Ecto neural progenitor cell (in vitro differentiated cells): ENCODE measurements at places on chromosomes 3 and 15.

DNA sequence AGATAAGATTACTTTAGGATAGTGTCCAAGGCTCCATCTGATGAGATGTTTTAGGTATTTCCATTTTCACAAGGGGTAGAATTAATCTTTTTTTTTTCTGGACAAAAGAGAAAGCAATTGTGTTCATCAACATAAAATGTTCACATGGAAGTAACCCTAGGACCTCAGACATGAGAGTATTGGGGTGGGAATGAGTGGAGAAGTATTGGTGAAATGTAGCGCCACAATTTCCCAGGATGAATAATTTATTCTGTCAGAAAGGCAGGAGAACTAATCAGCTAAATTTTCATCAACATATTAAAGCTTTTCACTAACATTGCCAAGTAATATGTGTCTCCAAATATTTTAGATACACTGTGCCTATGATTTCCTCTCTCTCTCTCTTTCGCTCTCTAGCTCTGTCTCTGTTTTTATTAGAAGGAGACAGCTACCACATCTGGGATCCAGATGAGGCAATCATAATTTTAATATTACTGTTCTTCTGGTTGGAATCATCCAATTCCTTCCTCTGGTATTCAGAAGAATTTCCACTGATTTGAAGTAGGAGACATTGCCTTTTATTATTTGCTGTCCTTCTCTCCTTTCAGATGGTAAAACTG, 21.6 kb upstream of the ZNF280D start:
- no peak for DNase-seq

- no peak for DNase-seq
Measured at GRCh38 chr3:171753025-171753472, 57.2 kb downstream of the PLD1 start.

DNA sequence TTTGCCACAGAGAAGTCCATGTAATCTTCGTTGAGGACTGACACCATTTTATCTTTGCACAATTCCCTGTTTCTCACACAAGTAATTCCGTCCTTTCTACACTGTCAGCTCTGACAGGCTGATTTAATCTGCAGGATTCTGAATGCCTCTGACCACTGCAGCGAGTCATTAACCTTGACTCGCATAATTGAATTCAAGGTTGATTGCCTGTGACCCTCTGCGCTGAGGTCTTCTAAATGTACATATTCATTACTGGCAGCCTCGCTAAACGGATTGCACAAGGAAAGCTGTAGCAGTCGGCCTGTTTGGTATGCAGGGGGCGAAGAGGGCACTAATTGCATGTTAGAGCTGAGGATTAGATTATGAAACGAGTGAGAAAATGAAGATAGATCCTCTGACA, 147.8 kb downstream of the SHOX2 start:
- no peak for DNase-seq

GRCh38 chr3:164883171-164883570, 195.1 kb downstream of the SI start:
- DNase-seq, result no peak

DNA sequence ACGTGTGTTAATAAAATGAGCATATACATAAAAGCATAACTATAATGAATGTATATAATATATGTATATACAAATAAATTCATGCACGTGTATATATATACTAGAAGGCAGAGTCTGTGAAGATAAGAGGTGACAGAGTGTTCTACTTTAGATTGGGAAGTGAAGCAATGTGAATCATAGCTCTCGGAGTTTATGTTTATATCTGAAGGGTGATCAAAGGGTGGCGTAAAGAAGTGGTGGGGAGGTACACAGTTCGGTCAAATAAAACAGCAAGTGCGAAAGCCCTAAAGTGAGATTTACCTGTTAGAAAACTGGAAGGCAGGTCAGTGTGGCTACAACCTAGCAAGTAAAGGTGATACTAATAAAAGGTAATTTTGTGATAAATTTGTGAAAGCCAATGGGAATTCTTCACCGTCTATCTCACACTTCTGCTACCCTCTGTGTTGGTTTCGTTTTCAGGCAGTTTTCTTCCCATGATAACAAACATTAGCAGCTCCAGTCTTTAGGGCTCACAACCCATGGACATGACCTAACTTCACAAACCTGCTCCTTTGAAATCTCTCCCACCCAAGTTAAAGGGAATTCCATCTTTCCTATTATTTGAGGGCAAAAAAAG, 46.7 kb upstream of the BCHE start:
- DNase-seq, result no peak

- peak; percentile 90 for DNase-seq
Measured at GRCh38 chr3:187739561-187740332, 5.5 kb downstream of the BCL6 start.
